ENCODE measurements at places on chromosomes 1 and 21. TPM values are rescaled to one million over a fixed set of nuclear protein-coding genes. Genes with fewer than 3 reads are reported as not detected.

DNA sequence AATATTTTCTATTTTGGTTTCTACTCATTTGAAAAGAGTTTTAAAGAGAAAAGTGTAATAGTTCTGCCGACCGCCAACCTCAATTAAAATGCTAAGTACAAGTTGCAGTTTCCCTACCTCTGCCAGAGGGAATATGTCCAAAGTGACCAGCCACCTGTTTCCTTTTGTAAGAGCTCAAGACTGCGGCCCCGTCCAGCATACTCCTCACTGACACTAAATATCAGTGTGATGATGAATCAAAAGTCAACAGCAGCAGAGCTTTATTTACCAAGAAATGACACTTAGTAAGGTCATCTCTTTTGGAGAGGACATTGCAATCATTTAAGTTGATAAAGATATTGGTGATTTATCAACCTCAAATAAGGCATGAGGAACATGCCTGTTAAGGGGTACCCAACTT is 57.4 kb upstream of the NRIP1 start:
- DNase-seq, result no peak

GRCh38 chr1:12113433-12114339 is 50.6 kb downstream of the TNFRSF8 start:
- DNase-seq, result no peak

- no peak for DNase-seq
These were observed 93.5 kb downstream of the C1orf94 start for GRCh38 chr1:34270181-34270580.

GRCh38 chr1:33032126-33032869 is 4.4 kb downstream of the AK2 start:
- no peak for DNase-seq

GRCh38 chr1:41355761-41356160 is 5.5 kb upstream of the FOXO6 start:
- no peak for DNase-seq

DNA sequence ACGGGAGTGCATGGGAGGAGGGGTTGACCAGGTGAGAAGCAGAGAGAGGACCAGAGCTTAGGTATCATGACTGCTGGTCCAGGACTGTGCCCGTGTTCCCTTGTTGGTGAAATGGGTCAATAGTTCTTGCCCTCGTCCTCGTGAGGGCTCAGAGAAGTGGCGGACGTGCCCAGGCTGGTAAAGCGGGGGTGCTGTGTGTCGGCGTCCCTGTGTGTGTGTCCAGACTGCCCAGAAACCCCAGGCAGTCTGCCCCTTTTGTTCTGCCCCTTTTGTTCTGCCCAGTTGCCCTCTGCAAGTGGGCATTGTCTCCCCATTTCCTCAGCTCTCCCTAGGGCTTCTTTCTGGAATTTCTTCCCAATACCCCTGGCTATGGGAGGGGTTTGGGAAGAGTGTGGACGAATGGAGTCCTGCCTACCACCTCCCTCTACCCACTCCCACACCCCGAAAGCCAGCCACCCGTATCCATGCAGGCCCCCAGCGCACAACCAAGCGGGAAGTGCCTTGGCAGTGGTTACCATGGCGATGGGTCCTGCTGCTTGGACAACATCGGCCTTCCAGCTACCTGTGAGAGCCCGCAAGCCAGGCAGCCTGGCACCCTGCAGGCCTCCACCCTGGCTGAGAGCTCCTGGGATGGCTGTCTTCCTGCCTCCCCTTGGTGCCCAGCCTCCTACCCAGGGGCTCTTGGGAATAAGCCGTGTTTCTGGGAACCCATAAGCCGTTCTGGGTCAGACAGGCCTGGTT is 34.7 kb downstream of the ACOT11 start:
- DNase-seq, result no peak

- DNase-seq, result no peak
These were observed 10.6 kb downstream of the PCNT start for GRCh38 chr21:46334351-46335140.

DNA sequence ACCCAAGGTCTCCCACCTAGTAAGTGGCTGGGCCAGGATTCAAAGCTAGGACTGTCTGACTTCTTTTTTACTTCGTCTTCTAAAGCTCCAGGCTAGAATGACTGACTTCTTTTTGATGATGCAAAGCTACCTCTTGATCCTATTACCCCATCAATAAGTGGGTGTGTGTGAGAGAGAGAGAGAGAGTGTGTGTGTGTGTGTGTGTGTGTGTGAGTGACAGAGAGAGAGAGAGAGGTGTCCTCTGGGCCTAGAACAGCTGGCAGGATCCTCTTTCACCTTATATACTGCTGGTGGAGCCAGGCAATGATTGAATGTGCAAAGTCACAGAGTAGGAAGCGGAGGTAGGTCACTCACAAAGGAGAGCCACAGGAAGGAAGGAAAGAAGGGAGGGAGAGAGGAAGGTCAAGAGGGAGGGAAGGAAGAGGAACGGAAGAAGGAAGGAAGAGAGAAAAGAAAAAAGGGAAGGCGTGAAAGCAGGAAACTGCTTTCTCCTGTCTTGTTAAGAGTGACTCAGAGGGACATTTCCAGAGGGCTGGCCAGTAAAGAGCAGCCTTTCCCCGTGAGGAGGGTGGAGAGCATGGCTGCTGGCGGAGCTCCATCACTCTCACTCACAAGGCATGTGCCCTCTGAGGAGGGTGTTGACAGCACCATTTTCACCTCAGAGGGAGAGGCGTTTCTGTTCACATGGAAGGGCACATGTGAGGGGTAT is 68.9 kb downstream of the CDC7 start:
- DNase-seq, result peak; percentile 52

DNA sequence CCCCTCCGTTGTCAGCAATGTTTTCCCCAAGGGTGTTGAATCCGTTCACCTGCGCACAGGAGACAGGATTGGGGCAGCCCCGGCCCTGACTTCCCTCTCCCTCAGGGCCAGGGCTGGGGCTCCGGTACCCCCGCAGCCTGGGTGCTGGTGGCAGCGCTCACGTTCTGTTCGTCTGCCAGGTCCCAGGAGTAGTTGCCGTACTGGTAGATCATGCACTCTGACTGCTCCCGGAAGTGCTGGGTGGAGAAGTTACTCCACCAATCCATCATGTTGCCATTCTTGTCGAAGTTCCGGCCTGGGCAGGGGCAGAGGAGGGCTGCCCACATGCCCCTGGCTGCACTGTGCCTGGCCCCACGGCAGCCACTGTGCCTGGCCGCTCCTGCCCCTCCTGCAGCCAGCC is 6.1 kb downstream of the PRXL2B start:
- DNase-seq, result no peak

GRCh38 chr1:221712198-221712684 is 29.6 kb downstream of the DUSP10 start:
- no peak for DNase-seq

DNA sequence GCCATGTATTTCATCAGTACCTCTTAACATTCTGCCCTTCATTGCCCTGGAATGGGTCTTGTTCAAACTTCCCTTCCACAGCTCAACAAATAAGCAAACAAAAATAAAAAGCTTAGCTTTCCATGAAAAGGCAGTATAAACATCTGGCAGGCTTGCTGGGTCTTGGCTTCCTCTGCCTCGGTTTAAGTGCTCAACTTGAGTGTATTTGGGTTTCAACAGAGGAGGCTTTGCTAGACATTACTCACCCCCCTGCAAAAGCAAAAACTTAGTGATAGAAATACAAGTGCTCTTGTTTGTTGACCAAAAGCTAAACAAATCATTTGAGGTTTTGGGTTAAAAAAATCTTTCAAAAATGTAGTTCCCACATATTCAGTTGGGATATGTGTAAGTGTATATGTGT is 518.5 kb downstream of the PLPP3 start:
- DNase-seq, result no peak

- no peak for DNase-seq
These were observed 401.1 kb upstream of the NFIA start for GRCh38 chr1:60681095-60681860.

- DNase-seq, result no peak
These were observed 70.8 kb upstream of the CLDN14 start for GRCh38 chr21:36550761-36551160.

Gene TLCD4
- 6.1 TPM for total RNA-seq

Gene ZMYND12
- 2.3 TPM for total RNA-seq

Gene GCLM
- 8.5 TPM for total RNA-seq

Gene MCOLN3
- total RNA-seq, result 3.6 TPM

Gene AADACL3
- not detected for total RNA-seq
